ENCODE measurements at places on chromosomes 4 and X.

DNA sequence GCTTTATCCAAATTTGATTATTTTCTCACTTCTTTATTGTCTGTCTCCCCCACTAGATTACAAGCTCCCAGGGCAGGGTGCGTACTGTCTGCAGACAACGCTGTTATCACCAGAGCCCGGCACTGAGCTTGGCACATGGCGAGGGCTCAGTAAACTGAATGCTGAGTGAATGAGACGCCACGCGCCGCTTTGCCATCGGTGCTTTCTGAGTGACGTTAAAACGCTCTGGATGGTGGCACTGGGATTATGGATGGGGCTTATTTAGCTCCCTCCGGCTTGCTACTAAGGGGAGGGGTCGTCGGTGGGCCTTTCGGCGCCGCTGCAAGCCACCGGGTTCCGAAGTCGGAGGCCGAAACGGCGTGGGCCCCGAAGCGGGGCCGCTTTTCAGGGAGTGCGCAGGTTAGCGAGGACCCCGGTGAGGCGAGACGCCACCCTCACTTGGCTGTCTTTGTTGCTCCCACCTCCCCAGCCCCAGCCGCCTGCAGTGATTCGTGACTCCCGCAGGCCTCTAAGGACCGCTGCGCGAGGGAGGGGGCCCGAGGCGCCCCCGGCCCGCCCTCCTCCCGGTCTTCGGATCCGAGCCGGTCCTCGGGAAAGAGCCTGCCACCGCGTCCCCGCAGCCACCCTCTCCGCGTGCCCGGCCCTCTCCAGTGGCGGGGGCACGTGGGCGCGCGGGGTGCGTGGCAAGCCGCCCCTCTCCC, 569 bp upstream of the FHL1 start:
- no peak for DNase-seq

DNA sequence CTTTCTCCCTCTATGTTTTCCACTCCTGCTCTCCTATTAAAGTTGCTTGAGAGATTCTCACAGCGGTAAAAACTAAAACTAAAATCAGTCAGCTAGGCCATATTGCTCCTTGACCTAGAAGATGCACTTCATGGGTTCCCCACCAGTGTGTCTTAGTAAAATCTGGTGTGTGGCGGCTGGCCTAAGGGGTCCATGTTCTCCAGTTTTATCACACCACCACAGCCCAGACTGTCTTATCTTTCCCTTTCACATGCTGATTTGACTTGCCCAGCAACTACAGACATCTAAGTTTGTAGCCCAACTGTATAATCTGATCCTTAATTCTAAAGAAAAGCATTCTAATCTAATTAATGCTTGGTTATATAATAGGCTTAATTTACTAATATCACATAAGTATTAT, 68.0 kb downstream of the ATP8A1 start:
- no peak for DNase-seq

- no peak for DNase-seq
Observed at GRCh38 chr4:124415146-124415545, 297.4 kb downstream of the ANKRD50 start.

- DNase-seq: no peak
Observed at GRCh38 chr4:121428721-121429120, 47.9 kb upstream of the QRFPR start.

DNA sequence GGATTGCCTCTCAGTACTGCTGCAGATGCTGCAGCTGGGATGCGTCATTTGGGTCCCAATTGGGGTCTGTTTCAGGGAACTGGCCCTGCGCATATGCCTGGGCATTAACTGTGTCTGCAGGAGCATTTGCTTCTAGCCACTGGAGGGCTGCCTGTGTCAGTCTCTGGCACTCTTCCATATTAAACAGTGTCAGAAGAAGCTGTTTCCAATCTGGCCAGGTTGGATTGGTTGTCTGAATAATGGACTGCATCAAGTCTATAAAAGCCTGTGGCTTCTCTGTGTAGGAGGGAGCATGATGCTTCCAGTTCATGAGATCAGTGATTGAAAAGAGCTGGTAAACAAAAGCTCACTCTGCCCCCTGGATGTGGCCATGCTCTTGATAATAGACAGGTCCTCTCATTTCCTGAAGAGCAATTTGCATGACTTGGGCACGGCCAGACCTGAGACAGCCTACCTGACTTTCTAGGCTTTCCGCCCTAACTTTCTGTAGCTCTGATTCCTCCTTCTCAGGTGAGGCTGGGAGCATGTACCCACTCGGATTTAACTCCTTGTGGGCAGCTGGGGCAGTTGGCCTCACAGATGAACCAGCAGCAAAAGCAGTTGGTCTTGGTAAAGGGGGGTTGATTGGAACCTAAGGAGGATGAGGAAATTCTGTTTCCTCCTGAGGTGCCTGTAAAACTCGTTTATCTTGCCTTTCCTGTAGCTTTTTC, 29.2 kb downstream of the SULT1E1 start:
- DNase-seq: no peak

DNA sequence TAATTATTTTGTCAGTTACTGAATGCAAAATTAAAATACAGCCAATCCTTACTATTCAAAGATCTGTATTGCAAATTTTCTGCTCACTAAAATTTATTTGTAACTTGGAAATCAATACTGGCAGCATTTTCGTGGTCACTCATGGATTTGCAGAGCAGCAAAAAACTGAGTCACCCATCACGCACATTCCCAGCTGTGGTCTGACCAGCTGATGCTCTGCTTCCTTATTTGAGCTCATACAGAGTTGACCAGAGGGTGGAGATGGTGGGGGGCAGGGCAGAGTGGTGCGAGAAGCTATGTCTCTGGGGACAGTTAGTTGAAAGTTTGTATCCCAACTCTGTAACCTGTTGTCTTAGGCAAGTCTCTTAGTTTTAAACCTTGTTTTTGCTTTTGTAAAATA, 214.8 kb downstream of the SPCS3 start:
- DNase-seq: no peak

DNA sequence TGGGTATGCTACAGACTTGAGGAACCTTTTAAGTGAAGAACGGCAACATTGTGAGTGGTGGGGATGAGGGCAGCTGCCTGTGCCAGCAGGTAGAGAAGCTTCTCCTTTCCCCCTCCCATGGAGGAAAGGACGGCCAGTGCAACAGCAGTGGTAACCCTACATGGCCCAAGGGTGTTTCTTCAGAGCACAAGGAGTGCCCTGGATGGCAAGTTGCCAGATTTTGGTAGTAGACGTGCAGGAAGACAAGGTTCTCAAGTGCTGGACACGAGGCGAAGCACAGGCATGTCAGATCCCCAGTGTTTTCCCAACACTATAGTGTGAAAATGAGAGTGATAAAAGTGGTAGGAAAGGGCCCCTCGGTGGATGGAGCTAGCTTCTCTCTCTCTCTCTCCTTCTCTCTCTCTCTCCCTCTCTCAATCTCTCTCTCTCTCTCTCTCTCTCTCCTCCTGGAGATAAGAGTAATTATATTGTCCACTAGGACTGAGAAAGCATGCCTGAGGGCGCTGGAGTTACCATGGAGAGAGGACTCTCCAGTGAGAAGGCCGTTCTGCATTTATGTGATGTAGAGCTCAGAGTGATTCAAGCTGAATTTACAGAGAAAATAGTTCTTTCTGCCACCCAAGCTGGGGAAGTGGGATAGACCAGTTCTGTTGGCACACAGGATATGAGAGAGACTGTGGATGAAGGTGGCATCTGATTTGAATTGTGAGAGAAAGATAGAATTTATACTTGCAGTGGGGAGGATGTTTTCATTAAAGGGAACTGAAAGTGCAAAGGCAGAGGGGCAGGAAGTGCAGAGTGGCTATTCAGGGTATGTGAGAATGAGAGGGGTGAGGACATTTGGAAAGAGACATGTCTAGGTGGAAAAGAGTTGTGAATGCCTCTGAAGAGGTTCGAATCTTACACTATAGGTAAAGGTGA, 25.7 kb upstream of the TRPC3 start:
- no peak for DNase-seq

GRCh38 chr4:175412161-175412560, 399.9 kb downstream of the GPM6A start:
- no peak for DNase-seq

- no peak for DNase-seq
Observed at GRCh38 chr4:75867130-75867529, 35.1 kb downstream of the PPEF2 start.
